PC-3 (cell line): ENCODE measurements at places on chromosomes 5 and 9. TPM values are rescaled to one million over a fixed set of nuclear protein-coding genes. Genes with fewer than 3 reads are reported as not detected.

GRCh38 chr5:1501372-1502045 lies 22.3 kb downstream of the LPCAT1 start:
- H3K4me3 ChIP-seq, result no peak overlapping the region
- H3K27me3 ChIP-seq, result no peaks in the 10 kb centered on the region
- no peak overlapping the region for H3K27ac ChIP-seq
- H3K4me1 ChIP-seq, result no peaks in the 10 kb centered on the region
- no peak for DNase-seq

GRCh38 chr9:133088146-133088750 lies 26.5 kb downstream of the CEL start:
- no peak for DNase-seq
- no peaks in the 10 kb centered on the region for H3K27me3 ChIP-seq
- H3K27ac ChIP-seq, result no peak overlapping the region
- H3K4me1 ChIP-seq, result no peaks in the 10 kb centered on the region
- no peaks in the 10 kb centered on the region for H3K36me3 ChIP-seq

DNA sequence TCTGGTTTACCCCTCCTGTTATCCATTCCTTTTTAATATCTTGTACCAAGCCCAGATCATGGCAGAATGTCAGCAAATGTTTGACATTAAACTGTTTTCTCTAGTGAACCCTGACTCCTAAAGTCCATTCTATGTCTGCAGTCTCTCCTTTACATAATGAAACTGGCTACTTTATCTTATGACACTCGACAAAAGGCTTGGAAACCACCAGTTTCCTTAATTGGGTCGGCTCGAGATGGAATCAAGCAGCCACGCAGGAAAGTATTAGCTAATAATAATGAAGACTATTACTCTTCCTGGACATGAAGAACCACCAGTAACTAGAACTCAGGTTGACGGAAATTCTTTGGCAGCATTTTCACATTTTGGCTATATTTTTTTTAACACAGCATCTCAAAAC lies 17.5 kb downstream of the DAP start:
- H3K27me3 ChIP-seq, result no peaks in the 10 kb centered on the region
- no peak overlapping the region for H3K27ac ChIP-seq
- peaks cover 93% of the 10 kb centered on the region for H3K36me3 ChIP-seq

DNA sequence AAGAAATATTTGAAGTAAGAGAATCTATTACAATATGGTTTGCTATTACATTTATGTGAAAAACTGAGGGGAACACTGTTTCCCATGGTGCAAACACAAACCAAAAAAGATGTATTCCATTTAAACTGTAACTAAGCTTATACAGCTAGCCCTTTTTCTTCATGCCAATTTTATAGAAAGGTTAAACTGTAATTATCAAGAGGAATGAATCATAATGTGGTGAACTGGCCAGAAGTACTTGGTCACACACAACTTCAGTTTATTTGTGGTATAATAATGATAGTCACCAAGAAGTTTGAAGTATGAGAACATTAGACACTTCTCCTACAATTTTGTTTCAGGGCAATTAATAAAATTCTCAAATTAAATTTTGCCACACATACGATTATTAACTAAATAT lies 177.9 kb downstream of the XRCC4 start:
- H3K36me3 ChIP-seq, result no peaks in the 10 kb centered on the region
- no peak overlapping the region for H3K4me3 ChIP-seq
- peak; percentile 58 for DNase-seq
- no peaks in the 10 kb centered on the region for H3K27me3 ChIP-seq
- H3K4me1 ChIP-seq, result peaks cover 9% of the 10 kb centered on the region
- no peak overlapping the region for H3K27ac ChIP-seq

DNA sequence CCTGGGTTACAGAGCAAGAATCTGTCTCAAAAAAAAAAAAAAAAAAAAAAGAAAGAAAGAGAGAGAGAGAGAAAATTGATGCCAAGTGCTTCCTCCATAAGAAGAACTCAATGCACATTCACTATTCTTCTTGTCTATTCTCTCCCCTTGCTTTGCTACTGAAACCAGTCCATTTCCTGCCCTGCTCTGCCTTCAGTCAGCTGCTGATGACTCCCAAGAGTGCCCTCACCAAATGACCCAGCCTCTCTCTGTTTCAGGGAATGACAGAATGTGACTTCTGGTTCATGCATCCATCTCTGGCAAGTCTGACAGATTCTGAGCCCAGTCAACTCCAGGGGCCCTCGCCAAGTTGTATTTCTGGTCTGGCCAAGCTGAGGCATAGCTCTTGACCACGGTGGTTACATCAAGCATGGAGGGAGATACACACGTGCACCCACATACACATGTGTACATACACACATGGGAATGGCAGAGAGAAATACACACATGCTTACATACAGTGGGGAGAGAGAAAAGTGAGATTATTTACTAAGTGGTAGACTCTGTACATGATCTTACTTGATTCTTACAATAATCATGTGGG lies 106.2 kb downstream of the NSG2 start:
- no peak for DNase-seq
- no peaks in the 10 kb centered on the region for H3K4me1 ChIP-seq
- H3K27ac ChIP-seq, result no peak overlapping the region
- no peaks in the 10 kb centered on the region for H3K36me3 ChIP-seq

DNA sequence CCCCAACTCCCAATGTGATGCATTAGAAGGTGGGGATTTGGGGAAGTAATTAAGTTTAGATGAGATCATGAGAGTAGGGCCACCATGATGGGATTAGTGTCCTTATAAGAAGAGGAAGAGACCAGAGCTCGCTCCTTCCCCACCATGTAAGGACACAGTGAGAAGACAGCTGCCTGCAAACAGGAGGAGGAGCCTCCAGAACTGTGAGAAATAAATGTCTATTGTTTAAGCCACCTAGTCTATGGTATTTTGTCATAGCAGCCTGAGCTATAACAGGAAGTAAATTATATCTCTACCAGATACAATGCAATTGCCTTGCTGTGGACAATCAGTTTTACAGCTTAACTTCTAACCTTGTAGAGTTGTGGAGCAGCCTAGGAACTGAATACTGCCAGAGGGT lies 58.0 kb downstream of the ANKRD33B start:
- no peaks in the 10 kb centered on the region for H3K27me3 ChIP-seq
- H3K4me3 ChIP-seq, result no peak overlapping the region
- DNase-seq, result no peak
- H3K36me3 ChIP-seq, result peaks cover 23% of the 10 kb centered on the region; the same call in 1 of the 2 replicates
- H3K4me1 ChIP-seq, result peaks cover 3% of the 10 kb centered on the region; the same call in 1 of the 2 replicates
- no peak overlapping the region for H3K27ac ChIP-seq

DNA sequence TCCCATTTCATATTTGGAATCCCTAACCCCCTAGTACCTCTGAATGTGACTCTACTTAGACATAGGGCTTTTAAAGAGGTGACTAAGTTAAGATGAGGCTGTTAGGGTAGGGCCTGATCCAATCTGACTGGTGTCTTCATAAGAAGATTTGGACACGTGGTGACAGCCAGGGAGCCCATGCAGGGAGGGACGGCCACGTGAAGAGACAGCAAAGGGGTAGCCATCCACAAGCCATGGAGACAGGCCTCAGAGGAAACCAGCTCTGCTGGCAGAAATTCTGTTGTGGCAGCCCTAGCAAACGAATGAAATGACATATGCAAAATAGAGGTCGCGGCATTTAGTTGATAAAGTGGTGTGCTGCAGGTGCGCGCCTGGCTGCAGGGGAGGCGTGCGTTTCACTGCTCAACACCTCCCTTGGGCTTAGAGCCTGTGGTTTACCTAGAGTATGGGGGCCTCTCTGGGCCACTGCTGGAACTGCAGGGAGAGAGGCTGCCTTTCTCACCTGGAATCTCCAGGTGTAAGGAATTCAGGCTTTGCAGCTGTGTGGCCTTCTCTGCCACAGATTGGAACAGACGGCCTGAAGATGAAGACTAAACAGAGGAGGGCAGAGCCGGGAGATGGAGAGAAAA lies 7.1 kb upstream of the AFAP1L1 start:
- no peak overlapping the region for H3K4me3 ChIP-seq
- H3K36me3 ChIP-seq, result no peaks in the 10 kb centered on the region
- no peak overlapping the region for H3K27ac ChIP-seq
- no peaks in the 10 kb centered on the region for H3K27me3 ChIP-seq
- DNase-seq, result peak; percentile 92

- H3K4me3 ChIP-seq, result no peak overlapping the region
- DNase-seq, result no peak
- no peaks in the 10 kb centered on the region for H3K36me3 ChIP-seq
- H3K27ac ChIP-seq, result no peak overlapping the region
- no peaks in the 10 kb centered on the region for H3K27me3 ChIP-seq
Measured at GRCh38 chr9:79184831-79185230, 386.9 kb upstream of the TLE4 start.

- H3K36me3 ChIP-seq, result no peaks in the 10 kb centered on the region
- no peak for DNase-seq
- no peaks in the 10 kb centered on the region for H3K27me3 ChIP-seq
- no peaks in the 10 kb centered on the region for H3K4me1 ChIP-seq
- H3K4me3 ChIP-seq, result no peak overlapping the region
Measured at GRCh38 chr9:85130260-85130659, 460.7 kb downstream of the NTRK2 start.

DNA sequence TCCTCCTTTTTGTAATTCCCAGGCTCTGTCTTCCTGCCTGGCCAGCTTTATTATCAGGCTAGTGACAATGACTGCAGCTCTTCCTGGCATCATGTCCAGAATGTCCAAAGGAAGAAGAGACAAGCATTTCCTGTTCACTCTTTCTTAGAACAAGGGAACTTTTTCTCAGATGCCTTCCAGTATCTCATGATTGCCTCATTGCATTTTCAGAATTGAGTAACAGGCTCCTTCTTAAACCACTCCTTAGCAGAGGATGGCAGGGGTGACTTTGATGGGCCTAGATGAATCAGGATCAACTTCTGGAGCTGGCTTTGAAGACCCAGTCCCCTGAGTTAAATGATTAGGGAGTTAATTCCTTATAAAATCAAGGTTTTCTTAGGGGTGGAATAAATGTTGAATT lies 92.9 kb upstream of the RASGRF2 start:
- H3K27ac ChIP-seq, result no peak overlapping the region
- H3K27me3 ChIP-seq, result no peaks in the 10 kb centered on the region
- H3K36me3 ChIP-seq, result peaks cover 5% of the 10 kb centered on the region; the same call in 1 of the 2 replicates
- H3K4me1 ChIP-seq, result peaks cover 15% of the 10 kb centered on the region; the same call in 1 of the 2 replicates

DNA sequence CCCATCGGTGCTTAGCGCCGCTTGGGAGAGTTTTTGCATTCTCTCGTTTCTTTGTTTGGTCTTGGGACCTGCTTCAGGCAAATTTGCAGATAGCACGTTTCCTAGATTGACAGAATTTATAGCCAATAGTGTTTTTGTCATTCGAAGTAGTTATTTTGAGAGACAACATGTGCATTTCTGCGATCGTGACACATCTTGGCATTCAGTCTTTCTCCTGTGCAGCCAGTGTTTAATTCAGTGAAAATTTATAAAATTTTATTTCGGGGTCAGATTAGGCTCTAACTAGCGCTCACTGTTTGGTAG lies 830 bp downstream of the PRRC1 start:
- DNase-seq, result peak; percentile 57
- H3K27me3 ChIP-seq, result no peaks in the 10 kb centered on the region
- peak overlapping the region; percentile 96 for H3K4me3 ChIP-seq
- peaks cover 33% of the 10 kb centered on the region for H3K36me3 ChIP-seq

DNA sequence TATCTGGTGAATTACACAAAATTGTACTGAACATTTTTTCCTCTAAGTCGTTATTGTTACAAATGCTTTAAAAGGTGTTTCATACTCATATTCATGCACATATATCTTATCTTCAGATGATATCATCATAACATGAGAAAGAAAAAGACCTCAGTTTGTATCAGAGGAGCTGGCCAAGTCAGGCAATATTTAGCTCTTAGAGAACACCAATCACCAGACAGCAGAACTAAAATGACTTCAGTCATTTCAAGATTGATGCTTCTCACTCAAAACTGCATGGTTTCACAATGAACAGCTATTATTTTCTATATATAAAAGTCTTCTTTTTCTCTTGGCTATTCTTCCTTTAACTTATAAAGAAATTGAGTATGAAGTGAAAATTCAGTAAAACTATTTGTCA lies 44.6 kb downstream of the TSSK1B start:
- no peak for DNase-seq
- no peaks in the 10 kb centered on the region for H3K36me3 ChIP-seq
- no peaks in the 10 kb centered on the region for H3K4me1 ChIP-seq
- H3K27ac ChIP-seq, result no peak overlapping the region
- H3K27me3 ChIP-seq, result peaks cover 9% of the 10 kb centered on the region; the same call in 1 of the 2 replicates

DNA sequence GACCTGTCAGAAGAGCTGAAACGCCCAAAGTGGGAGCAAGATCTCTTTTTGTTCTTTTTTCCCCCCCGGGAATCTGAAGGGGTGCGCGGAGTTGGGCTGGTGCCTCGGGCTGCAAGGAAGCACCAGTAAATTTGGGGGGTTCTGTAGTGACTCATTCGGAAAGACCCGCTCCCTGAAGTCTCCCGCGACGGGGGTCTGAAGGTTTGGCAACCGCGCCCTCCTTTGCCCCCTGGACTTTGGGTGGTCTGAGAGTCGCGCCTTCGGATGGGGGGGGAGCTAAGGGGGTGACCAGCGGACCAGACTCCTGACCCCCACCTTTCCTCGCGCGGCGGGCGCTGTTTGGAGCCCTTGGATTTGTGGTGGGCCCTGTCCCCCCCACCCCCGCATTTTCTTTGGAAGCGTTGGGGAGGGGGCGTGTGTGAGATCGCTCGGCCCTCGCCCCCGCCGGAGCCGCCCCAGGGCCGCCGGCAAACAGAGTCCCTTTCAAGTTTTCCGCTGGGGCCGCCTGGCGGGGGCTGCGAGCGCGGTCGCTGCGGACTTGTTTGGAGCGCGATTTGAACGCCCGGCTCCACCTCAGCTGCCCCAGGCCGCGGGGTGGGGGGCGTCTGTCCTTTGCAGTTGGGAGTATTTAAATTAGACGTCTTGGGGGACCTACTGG lies 2.0 kb downstream of the CXXC5 start:
- H3K4me3 ChIP-seq, result peak overlapping the region; percentile 85
- no peak for DNase-seq
- H3K4me1 ChIP-seq, result peaks cover 33% of the 10 kb centered on the region
- H3K36me3 ChIP-seq, result no peaks in the 10 kb centered on the region
- H3K27me3 ChIP-seq, result peaks cover 16% of the 10 kb centered on the region
- H3K27ac ChIP-seq, result no peak overlapping the region

DNA sequence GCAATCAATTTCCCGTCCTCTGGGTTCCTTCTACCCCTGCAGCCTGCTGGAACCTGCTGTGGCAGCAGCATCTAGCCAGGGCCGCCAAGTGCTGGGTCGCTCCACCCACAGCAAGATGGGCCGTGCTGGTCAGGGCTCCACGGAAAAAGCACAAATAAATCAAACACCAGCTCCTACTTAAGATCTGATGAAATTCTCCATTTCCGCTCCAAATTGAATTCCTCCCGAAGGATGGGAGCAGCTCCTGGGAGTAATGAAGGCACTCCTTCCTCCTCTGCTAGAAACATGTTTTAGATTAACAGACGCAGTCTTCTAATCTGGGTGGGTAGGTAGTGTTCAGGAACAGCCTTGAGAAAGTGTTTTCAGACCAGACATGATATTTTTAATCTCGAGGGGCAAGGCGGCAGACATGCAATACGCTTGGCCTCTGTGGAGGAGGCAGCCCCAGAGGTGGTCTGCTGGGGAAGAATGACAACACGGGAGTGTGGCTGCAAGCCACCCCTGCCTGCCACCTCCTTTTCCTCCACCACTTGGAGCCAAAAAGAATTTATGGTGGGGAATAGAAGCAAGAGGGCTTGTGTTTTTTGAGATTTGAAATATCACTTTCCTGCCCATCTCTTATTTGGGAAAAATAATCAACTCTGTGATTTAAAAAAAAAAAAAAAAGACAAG lies 194.1 kb downstream of the AOPEP start:
- H3K36me3 ChIP-seq, result no peaks in the 10 kb centered on the region
- H3K4me1 ChIP-seq, result peaks cover 81% of the 10 kb centered on the region
- H3K27me3 ChIP-seq, result no peaks in the 10 kb centered on the region
- H3K4me3 ChIP-seq, result no peak overlapping the region
- DNase-seq, result no peak

Gene ASPN
- not detected in 2 replicates for total RNA-seq

Gene IL4
- total RNA-seq, result not detected in 2 replicates

Gene PTPN3
- 8.4 and 8.7 TPM in 2 replicates for total RNA-seq

Gene CRB2
- total RNA-seq, result not detected in 2 replicates
